ENCODE measurements at places on chromosomes 3 and 15.

DNA sequence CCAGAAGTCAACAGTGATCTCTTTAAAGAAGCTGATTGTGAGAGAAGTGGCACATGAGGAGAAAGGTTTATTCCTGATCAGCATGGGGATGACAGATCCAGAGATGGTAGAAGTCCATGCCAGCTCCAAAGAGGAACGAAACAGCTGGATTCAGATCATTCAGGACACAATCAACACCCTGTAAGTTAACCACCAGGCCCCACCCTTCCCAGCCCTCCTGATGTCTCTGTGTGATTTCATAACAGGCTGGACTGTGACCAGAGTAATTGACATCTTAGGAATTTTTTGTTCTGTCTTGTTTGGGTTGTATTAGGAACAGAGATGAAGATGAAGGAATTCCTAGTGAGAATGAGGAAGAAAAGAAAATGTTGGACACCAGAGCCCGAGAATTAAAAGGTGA is 67.7 kb downstream of the KLHL25 start:
- DNase-seq, result no peak

DNA sequence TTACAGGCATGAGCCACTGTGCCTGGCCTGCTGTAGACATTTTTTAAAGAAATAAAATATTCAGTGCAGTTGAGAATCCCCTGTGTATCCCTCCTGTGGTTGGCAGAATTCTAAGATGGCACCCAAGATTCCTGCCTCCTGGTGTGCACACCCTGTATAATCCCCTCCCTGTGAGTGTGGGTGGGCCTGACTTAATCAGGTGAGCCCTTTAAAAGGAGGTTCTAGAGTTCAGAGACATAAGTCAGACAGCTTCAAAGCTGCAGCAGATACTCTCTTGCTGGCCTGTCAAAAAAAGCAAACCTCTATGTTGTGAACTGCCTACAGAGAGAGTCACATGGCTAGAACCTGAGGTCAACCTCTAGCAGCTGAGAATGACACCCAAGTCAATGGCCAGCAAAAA is 7.0 kb upstream of the VIPR1 start:
- DNase-seq, result no peak

- DNase-seq, result no peak
Measured at GRCh38 chr15:47998619-47999019, 122.2 kb upstream of the SLC24A5 start.

DNA sequence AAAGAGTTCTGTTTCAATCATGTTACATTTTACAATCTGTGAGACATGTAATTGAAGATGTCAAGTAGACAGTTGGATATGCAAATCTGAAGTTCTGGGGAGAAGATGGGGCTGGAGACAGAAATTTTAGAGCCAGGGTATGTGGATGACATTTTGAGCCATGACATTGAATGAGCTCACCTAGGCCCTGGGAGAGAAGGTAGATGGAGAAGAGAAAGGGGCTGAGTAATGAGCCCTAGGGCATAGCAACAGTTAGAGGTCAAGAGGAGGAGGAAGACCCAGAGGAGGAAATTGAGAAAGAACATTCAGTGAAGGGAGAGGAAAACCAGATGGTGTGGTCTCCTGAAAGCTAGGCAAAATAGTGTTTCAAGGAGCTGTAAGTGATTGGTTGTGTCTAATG is 15.3 kb downstream of the TMEM266 start:
- DNase-seq, result no peak

GRCh38 chr3:46632792-46633191 is 20.5 kb downstream of the FAM240A start:
- no peak for DNase-seq

DNA sequence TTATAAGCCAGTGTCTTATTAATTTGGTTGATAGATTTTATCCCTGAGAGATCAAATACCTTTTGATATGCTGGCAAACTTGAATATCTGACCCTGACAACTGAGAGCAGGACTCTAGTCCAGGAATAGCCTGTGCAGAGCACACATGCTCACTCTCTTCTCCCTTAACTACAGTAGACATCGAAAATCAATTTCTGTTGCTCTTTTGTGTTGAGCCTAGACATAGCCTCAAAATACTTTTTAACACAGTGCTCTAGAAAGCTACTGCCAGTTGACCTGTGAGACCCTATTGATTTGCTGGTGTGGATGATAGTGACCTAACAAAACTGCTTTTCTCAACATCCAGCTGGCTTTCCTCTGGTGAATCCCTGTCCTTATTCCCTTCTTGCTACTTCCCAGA is 86.4 kb upstream of the ANKRD28 start:
- DNase-seq, result no peak

DNA sequence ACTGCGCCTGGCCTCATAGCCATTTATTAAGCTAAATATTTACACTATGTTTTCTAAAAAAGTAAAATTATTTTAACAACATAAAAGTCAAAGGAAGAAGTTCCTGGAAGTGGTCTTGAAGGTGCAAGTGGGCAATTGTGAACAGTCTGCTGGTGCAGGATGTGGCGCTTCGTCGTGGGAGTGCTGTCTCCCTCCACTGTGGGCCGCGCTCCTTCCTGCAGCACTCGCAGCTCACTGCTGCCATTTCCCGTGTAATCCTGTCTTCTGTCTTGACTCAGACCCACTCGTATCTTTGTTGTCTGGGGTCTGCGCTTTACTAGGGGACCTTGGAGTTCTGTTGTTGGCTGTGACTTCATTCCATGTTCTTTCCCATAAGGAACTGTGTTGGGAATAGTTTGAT is 56.3 kb downstream of the APBA2 start:
- DNase-seq, result no peak

DNA sequence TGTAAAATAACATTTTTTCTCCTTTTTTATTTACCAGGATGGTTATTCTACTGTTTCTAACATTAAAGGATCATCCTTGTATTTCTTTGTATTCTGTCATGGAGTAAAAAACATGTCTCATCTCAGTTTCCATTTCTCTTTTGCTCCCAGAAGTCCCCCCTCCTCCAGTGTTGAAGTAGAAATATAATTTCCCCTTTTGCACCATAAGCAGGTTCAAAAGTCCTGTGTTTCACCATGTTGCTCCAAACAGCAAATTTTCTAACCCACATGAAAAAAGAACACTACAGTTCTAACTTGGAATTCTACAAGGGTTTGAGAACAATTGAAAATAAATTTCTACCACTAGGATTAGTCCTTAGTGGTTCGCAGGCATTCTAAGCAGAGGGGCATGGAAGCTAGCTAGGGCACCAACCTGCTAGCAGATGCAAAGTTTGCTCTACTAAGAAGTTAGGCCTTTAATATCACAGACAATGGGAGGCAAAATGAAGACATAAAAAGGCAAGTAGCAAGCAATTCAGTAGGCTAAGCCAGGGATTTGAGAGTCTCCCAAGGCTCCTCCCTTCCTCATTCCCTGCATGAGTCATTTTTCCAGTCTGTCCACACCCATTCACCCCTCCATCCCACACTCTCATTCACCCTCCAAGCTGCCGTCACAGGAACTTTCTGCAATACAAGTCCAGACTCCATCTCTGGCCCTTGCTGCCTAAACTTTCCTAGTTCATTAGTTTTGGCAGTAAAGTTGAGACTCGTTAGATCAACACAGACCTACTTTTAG is 2.3 kb upstream of the MBNL1 start:
- no peak for DNase-seq

DNA sequence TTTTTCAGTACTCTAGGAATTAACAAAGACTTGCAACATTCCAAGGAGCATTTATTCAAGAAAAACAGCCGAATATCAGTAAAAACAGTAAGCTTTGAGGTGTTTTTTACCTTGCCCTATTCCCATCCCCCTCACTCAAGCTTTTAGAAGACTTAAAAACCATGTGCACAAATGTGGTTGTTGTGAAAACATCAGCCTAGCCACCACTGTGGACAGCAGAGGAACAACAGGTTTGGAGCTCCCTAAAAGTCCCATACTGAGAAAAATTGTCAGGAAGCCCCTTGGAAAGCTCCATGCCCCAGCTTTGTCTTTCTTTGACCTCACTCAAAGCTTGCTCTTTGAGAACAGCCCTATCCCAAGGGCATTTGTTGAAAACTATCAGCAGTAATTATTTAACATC is 34.7 kb upstream of the RSL24D1 start:
- no peak for DNase-seq

Measured in right renal cortex interstitium (tissue), 3 donors.